Sigmoid colon (tissue), 7 donors: ENCODE measurements at places on chromosomes 2 and 18. TPM values are rescaled to one million over a fixed set of nuclear protein-coding genes. Genes with fewer than 3 reads are reported as not detected.

GCA gene
- 24.8 TPM for total RNA-seq

- no peak overlapping the region for H3K27ac ChIP-seq
- no peak for DNase-seq
- H3K4me3 ChIP-seq, result no peak overlapping the region
- H3K27me3 ChIP-seq, result no peaks in the 10 kb centered on the region
These were observed 172.2 kb downstream of the GLI2 start for GRCh38 chr2:120907822-120908221.

DNA sequence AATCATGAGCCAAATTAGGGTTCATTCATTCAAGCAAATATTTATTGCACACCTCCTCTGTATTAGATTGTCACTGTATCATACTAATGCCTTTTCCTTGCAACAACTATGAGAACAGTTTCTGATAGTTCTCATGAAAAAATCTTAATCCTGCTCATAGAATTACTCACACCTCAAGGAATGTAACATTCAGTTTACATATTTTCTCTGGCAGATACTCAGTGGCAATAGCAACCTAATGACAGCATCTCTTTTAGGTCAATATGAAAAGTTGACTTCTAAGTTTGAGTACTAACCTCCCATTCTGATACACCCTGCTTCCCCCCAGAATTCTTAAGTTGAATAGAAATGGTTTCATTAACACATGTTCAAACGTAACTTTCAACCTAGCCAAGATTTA, 132.0 kb downstream of the VWC2L start:
- no peak overlapping the region for H3K4me3 ChIP-seq
- no peak overlapping the region for H3K27ac ChIP-seq

- H3K4me3 ChIP-seq, result no peak overlapping the region
- no peaks in the 10 kb centered on the region for H3K36me3 ChIP-seq
- H3K4me1 ChIP-seq, result peaks cover 29% of the 10 kb centered on the region
- H3K27ac ChIP-seq, result no peak overlapping the region
These were observed 6.3 kb upstream of the EN1 start for GRCh38 chr2:118853651-118854291.

FOXI3 gene
- not detected for total RNA-seq

IL37 gene
- total RNA-seq, result not detected

C2orf15 gene
- total RNA-seq, result not detected

DNA sequence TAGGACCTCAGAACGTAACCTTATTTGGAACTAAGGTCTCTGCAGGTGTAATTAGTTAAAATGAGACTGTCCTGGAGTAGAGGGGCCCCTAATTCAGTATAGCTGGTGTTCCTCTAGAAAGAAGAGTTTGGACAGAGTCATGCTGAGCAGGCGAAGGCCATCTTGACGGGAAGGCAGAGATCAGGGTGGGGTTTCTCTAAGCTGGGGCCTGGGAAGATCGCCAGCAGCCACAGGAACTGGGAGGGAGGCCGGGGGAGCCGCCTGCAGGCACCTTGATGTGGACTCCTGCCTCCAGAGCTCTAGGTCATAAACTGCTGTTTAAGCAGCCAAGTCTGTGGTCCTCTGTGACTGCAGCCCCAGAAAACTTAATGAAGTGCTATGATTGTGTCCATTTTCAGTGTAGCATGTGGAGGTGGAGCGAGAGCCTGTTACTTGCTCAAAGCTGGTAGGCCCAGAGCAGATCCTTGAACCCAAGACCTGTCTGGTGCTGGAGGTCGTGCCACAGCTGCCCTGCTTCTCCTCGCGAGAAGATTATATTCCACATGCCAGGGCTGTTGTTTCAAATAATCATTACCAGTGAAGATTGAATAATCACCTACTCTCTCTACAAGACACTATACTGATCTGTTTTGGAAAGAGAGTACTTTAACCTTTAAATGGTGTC, 105.7 kb downstream of the TPO start:
- H3K4me1 ChIP-seq, result no peaks in the 10 kb centered on the region
- no peaks in the 10 kb centered on the region for H3K36me3 ChIP-seq
- peak; percentile 45 for DNase-seq
- H3K27ac ChIP-seq, result no peak overlapping the region

NGEF gene
- 0.28 TPM for total RNA-seq

SPC25 gene
- total RNA-seq, result not detected

EVX2 gene
- 1.9 TPM for total RNA-seq

ARMC9 gene
- 67.7 TPM for total RNA-seq

DNA sequence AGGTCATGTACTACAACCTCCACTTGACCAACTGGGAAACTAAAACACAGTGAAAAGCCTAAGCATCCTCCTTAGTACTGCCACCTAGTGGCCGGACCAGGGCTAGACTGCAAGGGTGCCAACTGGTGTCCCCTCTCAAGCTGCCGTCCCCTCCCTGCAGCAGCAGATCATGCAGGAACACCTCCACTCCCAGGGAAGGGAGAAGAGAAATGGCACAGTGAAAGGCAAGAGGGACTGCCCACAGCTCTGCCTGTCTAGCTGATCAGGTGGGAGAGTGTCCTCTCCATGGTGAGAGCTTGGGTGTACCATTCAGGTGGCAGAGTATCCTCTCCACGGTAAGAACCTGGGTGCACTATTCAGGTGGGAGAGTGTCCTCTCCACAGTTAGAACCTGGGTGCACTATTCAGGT, 78.1 kb downstream of the AAK1 start:
- peak; percentile 64 for DNase-seq
- no peak overlapping the region for H3K27ac ChIP-seq
- H3K27me3 ChIP-seq, result no peaks in the 10 kb centered on the region
- no peak overlapping the region for H3K4me3 ChIP-seq
